ENCODE measurements at places on chromosomes 6 and 20.

- DNase-seq = no peak
Observed at GRCh38 chr6:72783035-72783434, 161.2 kb downstream of the KCNQ5 start.

- DNase-seq = no peak
Observed at GRCh38 chr6:135075018-135075417, 20.4 kb upstream of the HBS1L start.

DNA sequence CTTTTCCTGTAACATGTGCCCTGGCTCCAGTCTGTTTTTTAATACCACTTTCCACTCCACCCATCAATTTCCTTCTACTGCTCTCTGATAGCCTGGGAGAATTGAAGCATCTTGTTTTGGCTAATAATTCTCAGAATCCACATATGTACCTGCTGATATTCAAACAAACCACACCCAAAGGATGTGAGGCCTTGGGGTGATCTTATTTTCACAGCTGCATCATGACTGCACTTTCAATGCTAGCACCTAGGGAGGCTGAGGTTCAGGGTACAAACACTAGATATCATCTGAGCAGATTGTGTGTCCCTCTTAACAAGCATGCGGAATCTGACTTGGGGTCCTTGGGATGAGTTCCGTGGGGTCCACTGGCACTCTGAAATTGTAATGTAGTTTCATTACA is 12.7 kb downstream of the FNDC1 start:
- no peak for DNase-seq

DNA sequence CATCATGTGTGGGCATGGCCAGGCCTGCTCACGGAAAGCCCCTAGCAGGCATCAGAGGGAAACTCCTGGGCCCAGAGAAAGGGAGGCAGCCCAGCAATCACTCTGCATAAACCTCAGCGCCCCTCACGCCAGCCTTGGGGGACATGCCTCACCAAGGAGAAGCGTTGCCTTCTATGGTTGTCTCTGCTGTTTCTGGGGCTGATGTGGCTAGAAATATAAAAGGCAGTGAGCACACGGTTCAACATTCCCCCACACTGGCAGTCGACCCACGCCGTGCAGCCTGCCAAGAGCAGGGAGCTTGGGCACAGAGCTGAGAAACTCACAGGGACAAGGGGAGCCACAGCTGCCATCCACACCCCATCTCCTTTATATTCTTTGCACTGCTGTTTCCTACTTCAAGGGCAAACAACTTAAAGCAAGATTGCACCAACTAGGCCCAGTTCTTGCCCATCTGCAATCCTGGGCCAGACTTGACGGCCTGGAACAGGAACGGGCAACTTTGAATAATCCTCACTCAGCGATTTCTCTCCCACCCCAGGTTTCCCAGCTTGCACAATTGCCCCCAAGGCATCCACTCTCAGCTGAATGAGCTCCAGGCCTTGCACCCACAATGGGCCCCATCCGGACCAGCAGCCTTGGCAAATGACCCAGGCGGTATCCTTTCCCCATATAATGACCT is 35.5 kb upstream of the FOXC1 start:
- no peak for DNase-seq

- DNase-seq = no peak
Observed at GRCh38 chr6:148455674-148456558, 113.3 kb downstream of the SASH1 start.

GRCh38 chr6:72530750-72531149 is 91.1 kb upstream of the KCNQ5 start:
- no peak for DNase-seq

- DNase-seq = no peak
Observed at GRCh38 chr6:164022632-164023031, 608.1 kb downstream of the QKI start.

Measured in sigmoid colon (tissue), 7 donors.